ENCODE measurements at places on chromosomes 12 and 14. TPM values are rescaled to one million over a fixed set of nuclear protein-coding genes. Genes with fewer than 3 reads are reported as not detected.

FAIM2 gene
- polyA plus RNA-seq, result 8.9 TPM

- no peak for DNase-seq
These were observed 2.8 kb upstream of the DLK1 start for GRCh38 chr14:100723830-100724437.

DNA sequence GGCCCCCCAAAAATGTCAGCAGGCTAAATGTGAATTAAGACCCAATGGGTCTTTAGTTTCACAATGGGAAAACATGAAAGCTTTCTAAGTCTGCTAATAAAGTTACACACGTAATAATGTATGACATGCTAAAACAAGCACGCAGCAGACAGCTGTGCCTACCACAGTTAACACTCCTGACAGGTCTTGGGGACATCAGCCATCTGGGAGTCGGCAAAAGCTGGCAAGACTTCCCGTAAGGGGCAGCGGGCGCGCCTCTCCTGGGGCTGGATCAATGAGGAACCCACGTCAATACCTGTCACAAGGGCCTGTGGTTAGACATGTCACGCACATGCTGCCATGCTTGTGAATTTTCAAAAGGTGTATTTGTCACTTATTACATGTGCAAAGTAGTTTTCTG, 45.0 kb downstream of the ACTN1 start:
- DNase-seq, result no peak

DNA sequence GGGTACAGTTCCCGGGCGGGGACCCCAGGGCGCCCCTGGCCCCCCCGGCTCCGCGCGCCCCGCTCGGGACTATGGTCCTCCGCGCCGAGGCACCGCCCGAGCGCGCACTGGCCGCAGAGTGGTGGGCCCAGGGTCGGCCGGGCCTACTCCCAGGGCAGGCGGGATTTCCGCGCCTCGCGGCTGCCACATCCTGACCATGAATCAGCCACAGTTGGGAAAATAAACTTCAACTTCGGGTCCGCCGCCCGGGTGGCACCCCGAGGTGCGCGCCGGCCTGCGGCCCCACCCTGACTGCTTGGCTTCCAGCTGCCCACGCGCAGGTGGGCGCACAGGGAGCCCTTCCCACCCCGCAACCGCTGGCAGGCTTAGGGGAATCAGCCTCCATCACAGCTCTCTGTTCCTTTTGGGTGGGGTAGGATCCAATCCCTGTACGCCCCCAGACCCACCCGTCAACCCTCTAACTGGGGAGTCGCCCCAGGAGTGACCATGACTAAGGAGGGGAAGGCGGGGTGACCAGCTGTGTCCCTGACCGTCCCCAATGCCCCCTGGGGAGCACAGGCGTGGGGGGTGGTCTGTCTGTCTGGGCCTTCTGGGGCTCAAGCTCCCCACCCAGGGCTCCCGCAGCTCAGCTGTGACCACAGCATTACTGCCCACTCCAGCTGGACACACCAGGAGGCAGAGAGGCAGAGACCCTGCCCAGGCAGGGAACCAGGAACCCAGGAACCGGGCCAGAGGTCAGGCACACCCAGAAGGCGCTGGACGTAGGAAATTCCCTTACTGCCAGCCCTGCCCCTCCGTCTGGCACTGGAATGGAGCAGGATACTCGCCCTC, 678 bp downstream of the INF2 start:
- DNase-seq, result no peak

GRCh38 chr12:120614848-120615247, 25.6 kb upstream of the CABP1 start:
- no peak for DNase-seq

CIROP gene
- 0.01 TPM for polyA plus RNA-seq

KDM5A gene
- polyA plus RNA-seq, result 25.9 TPM

TMPRSS12 gene
- polyA plus RNA-seq, result 0.01 TPM

SLC6A13 gene
- 0.28 TPM for polyA plus RNA-seq

DNA sequence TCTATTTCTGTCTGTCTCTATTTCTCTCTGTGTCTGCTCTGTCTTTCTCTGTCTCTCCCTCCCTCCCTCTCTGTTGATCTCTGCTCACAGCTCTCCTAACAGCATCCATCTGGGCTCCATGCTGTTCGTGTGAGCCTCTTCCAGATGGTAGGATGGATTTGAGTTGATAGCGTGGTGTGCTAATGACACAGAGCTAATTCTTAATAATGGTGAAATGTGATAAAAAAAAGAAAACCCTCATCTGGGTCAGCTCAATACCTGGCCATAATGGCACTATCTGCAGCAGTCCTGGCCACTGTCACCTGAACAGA, 96.4 kb downstream of the AACS start:
- DNase-seq, result no peak

GRCh38 chr12:117022465-117022864, 76.8 kb downstream of the TESC start:
- no peak for DNase-seq

DCN gene
- 568 TPM for polyA plus RNA-seq

RHOJ gene
- polyA plus RNA-seq, result 20.7 TPM

DNA sequence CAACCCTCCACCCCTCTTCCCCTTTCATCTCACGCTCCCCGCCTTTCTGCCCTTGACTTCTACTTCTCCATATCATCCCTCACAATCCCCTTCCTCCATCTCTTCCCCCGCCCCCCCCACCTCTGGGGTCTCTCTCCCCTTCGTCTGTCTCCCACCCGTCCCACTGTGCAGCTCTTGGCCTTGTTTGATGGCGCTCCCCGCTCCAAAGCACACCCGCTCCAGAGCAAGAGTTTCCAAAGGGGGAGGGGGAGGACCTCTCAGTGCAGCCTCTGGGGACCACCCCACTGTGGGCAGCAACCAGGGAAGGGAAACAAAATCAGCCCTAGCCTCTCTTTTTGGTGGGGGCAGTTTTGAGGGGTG, 774 bp downstream of the CHGA start:
- DNase-seq, result no peak

SPIC gene
- 0.13 TPM for polyA plus RNA-seq

DNA sequence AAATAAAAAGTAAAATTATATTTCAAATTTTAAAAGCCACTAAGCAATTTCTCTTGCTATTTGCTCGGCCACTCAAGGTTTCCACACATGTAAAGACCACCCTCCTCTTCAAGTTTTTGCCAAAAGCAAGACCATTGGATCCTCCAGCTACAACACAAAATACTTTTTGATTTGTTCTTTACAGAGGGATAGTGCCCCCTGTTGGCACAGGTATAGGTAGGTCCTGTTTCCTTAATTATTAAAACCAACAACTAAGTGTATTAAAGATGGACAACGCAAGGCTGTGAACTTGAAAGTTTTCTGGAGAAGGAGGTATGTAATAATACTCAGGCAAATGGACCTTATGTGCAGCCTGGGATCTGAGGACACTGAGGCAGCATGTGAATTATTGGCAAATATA, 23.8 kb downstream of the ATP6V1D start:
- DNase-seq, result no peak

DNA sequence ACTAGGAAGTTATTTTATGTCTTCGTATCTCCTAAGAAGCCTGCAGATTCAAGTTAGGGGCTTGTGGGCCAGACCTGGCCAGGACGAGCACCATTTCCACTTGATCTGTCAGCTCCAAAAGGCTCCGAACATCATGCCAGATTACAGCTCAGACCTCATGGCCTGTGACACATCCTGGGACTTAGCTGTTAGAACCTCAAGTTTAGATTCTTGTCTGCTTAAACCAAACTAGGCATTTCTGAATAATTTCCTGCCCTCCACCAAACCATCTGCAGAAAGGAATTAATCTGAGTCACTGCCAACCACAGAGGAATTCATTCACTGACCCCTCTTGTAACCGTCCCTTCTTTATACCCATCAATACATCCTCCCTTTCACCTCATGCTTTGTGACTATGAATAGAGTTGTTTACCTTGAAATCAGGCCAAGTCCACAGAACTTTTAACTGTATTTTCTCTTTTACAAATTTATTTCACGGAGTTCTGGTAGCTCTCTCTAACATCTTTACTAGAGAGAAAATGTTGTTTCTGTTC, 120.3 kb downstream of the FBXL14 start:
- DNase-seq, result peak; percentile 6

KLHL33 gene
- 0.64 TPM for polyA plus RNA-seq

GRCh38 chr14:55600784-55601561, 21.0 kb downstream of the KTN1 start:
- no peak for DNase-seq

DNA sequence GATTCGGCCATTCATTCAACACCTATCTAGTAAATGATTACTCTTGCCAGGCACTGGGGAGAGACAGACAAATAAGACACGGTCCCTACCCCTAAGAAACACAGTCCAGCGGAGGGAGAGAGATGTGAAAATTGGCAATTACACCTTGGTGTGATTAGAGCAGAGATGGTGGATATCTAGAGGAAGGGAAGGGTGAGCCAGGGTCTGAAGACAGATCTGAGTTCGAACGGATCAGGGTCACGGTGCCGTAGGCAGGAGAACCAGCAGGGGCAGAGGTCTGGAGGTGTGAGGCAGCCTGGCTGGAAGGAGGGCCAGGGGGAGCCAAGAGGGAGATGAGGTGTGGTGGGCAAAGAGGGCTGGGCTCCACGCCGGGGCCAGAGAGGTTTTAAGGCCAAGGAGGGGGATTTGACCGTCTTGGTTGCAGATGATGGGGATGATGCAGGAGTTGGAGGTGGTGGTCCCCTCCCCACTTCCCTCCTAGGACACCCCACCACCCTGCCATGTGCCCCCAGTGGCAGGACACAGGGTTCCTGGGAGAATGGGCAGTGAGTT, 27.1 kb downstream of the FAM222A start:
- no peak for DNase-seq

DRAM1 gene
- polyA plus RNA-seq, result 7.8 TPM

DNA sequence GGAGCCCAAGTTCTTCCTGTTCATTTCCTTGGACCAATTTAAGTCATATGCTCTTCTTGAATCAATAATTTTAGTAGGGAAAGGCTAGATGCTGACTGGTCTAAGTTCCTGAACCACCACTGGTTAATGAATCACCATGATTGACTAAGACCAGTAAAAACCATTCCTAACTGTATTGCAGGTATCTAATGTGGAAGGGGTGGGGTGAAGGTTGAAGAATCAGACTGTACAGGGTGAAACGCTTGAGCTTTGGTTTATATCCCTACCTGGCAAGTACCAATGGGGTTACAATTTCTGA, 100.1 kb downstream of the DYRK2 start:
- peak; percentile 95 for DNase-seq

TPH2 gene
- 0.04 TPM for polyA plus RNA-seq

GRCh38 chr14:68783408-68784225, 9.2 kb downstream of the ZFP36L1 start:
- peak; percentile 82 for DNase-seq

RNASE2 gene
- 0.39 TPM for polyA plus RNA-seq

DNA sequence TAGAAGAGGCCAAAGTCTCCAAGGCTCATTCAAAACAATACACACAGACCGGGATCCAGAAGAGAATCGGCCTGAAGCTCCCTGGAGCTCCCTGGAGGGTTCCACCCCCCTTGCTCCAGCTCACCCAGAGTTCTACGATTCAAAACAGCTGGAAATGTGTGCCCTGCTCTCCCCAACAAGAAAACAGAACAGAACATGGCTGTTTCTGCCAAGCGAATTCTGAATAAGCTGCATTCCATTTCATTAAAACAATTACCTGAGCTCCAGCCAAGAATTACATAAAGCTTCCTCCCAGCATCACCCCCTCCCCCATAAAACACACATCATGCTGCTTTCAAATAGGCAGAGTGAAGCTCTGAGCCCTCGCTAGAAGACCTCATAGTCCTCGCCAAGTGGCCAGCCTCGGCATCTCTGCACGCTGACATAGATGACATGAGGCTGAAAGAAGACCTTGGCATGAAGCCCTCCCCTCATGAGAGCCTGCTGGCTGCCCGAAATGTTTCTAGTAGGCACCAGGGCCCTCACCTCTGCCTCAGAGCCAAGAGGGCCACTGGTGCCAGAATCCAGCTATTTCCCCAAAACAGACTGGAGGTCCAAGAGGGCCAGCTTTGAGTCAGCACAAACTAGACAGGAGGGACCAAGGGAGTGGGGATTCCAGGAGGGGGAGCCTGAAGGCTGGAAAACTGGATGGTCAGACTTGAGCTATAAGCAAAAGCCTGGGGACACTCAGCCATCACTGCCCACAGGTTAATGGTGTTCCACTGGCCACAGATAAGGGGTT, 8.3 kb downstream of the PXN start:
- no peak for DNase-seq

DNA sequence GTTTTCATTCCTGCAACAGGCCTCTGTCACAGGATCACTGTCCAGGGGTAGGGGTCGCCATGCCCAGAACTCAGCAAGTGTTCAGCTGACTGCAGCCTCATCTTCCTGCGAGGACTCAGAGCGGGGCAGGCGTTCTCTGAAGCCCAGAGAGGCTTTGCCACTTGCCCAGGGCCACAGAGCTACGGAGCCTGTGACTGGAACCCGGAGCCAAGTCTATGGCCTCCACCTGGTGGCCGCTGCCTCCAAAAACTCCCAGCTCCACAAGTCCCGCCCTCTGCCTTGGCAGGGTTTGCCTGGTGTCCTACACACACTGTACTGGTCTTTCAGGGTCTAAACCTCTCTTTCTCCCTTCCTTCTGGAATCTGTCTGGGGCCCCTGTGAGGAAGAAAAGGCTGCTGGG, 8.7 kb upstream of the PPP1R13B start:
- no peak for DNase-seq

DNA sequence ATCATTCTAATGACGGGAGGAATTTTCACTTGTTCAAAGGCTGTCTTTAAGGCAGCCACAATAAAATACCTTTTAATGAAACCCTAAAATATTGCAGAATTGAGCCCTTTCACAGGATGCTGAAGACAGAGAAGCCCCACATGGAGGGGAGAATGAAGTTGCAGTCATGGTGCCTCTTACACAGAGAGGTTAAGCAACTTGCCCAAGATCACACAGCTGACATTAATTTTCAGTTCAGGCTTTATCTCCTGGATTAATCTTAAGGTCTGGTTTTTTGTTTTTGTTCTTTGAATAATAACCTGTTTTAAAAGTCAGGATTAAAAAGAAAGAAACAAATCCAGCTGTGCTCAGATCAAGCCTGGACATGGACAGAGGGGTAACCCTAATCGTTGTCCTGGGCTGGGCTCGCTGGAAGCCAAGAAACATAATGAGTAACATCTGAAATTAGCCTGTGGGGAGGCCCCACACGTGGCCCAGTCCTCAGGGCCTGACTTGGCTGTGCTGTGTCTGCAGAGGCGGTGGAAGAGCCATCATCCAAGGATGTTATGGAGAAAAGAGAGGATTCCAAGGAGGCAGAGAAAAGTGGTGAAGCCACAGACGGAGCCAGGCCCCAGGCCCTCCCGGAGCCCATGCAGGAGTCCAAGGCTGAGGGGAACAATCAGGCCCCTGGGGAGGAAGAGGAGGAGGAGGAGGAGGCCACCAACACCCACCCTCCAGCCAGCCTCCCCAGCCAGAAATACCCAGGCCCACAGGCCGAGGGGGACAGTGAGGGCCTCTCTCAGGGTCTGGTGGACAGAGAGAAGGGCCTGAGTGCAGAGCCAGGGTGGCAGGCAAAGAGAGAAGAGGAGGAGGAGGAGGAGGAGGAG, 8.0 kb downstream of the CHGA start:
- no peak for DNase-seq

GRCh38 chr12:76270657-76271358, 77.4 kb downstream of the BBS10 start:
- no peak for DNase-seq

- no peak for DNase-seq
These were observed 2.9 kb upstream of the CLEC1A start for GRCh38 chr12:10101648-10102220.
